ENCODE measurements at places on chromosomes 16 and 17.
A peak's percentile ranks its signal among the peaks of the same experiment; 100 is the strongest.

DNA sequence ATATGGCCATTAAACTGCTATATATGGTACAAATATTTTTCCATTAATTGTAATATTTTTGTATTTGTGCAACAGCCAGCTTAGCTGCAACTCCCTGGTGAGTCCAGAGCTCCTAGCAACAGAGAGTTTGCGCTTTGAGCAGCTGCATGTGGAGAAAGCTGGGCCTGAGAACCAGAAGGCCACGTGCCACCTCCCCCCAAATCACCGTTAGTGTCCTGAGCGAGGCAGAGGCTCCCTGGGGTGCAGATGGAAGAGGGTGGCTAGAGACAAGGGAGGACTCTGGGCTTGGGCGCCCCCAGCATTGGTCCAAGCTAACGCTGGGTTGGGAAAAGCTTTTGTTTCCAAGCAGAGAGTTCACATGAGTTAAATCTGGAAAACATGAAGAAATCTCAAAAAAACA lies 41.6 kb downstream of the HSBP1 start:
- DNase-seq = no peak

- no peak for DNase-seq
These were observed 8.8 kb upstream of the GJD3 start for GRCh38 chr17:40373324-40373723.

DNA sequence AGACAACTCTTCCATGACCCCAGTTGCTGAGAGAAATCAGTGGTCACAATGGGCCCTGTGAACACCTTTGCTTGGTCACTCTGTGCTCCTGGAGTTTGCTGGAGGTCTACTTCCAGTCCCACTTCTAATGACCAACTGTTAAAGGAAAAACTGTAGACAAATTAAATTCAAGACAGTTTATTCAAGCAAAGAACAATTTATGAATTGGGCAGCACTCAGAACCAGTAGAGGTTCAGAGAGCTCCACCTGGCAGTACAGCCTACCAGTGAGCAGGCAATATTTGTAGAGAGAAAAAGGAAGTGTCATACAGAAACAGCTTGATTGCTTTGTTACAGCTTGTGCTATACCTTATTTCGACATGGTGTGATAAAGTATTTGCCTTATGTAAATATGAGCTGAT lies 116.5 kb downstream of the HS3ST3B1 start:
- DNase-seq = no peak

- peak; percentile 70 for DNase-seq
These were observed 58.5 kb downstream of the TMEM132E start for GRCh38 chr17:34637548-34638525.

DNA sequence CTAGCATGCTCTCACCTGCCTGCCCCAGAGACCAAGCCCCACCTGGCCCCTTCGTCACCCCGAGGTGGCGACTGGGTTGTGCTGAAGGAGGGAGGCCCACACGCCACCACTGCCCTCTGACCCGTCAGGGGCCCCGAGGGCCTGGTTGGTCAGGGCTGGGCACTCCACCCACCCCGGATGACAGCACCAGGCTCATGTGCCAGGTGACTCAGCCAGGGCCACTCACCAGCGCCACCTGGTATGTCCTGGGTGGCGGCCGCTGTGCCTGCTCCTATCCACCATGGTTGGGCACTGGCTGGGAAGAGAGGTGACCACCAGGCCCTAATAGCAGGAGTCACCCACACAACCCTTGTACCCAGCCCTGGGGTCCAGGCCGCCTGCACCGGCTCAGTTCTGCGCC lies 68.9 kb downstream of the JPH3 start:
- DNase-seq = no peak

DNA sequence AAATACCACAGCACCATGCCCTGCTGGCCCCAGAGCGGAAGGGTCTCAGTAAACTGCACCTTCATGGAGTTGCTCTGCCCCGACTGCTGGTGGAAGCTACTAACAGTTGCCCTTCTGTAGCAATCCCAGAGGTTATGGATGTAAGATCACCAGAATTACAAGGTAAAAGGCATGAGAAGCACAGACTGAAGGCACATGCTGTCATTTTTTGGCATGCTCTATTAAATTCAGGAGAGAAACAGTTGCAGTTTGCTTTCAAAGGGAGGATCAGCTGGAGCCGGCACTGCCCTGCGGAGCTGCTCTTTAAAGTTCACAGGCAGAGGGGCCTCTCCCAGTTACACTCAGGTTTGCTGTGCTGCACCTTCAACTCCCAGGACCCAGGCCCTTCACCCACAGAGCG lies 19.2 kb downstream of the NPRL3 start:
- DNase-seq = no peak

GRCh38 chr17:82923366-82924113 lies 83.7 kb upstream of the ZNF750 start:
- DNase-seq = no peak

GRCh38 chr16:5615868-5616642 lies 518.5 kb upstream of the EEF2KMT start:
- no peak for DNase-seq

DNA sequence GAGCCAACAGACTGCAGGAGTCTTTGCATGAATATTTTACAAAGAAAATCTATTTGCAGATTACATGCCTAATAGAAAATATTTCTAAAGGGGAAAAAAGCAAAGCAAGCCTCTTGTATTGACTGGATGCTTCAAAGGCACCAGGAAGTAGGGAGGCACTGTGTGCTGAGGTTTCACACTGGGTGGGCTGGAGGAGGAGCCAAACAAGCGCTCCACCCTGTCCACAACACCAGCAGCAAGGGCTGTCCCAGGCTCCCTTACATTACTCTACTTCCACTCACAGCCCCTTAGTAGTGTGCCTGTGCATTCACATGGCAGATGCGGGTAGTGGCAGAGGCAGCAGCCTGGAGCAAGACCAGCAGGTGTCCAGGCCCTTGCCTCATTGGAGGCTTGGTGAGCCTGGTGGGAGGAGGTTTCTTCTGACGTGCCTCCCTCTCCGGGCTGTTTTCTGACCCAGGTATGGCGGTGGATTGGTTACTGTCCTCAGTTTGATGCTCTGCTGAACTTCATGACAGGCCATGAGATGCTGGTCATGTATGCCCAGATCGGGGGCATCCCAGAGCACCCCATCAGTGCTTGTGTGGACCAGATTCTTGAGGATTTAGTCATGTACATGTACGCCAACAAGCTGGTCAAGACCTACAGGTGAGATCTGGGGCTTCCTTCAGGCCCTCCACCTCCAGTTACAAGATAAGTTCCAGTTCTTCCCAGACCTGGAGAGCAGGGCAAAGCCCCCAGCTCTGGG lies 7.0 kb upstream of the CCNF start:
- DNase-seq = no peak

DNA sequence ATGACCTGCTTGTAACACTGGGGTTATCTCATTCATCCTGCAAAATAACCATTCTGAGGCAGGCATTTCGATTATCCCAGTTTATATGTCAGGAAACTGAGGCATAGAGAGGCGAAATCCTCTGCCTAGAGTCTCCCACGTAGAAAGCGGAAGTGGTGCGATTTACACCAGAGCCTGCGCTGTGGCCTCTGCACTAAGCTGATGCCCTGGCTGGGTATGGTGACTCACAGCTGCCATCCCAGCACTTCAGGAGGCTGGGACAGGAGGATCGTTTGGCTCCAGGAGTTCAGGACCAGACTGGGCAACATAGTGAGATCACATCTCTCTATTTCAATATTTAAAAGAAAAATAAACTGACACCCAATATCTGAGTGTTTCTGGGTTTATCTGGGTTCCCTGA lies 59.3 kb upstream of the BCO1 start:
- no peak for DNase-seq

DNA sequence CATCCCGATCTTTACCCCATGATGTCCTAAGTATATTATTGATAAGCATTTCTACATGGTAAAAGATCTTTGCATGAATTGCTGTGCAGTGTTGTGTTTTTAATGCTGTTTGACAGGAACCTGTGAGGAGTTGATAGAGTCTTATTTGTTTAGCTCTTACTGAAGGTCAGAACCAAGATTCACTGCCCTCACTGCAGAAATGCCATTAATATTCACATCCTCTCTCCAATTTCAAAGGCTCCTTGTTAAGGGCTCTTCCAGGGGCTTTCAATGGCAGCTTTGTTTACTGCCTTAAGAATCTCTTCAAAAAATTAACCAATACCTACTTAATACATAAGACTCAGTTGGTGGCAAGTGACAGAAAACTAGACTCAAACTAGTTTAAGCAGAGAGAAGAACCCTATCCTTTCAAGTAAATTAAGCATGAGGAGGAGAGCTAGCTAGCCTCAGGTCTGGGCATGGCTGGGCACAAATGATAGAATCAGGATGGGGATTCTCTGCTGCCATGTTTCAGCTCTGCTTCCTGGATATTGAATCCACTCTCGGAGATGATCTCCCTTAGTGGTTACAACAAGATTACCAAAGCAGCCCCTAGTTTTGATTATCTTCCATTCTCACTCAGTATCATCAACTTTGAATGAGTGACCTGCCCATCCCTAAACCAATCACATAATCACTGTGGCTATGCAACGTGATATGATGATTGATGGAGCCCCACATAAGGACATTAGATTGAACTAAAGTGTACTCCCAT lies 311.8 kb downstream of the CDH11 start:
- DNase-seq = no peak

- no peak for DNase-seq
These were observed 1.8 kb upstream of the SSTR2 start for GRCh38 chr17:73163043-73163442.
